ENCODE measurements at places on chromosomes 2 and 18.

DNA sequence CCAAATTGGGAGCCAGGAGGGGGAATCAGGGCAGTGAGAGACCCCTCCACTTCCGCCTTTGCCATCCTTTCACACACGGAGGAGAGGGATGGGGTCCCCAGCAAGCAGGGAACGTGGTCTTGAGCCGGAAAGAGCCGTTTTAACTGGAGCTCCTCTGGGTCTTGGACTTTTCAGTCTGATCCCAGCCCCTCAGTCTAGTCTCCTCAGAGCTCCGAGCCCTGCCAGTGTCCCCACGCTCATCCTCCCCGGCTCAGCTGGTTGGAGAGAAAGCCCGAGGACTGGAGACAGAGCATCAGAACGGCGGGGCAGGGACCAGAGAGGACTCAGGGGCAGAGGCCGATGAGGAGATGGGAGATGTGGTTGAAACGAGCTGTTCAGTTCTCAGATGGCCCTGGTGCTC, 26.1 kb upstream of the OTOF start:
- DNase-seq, result no peak

DNA sequence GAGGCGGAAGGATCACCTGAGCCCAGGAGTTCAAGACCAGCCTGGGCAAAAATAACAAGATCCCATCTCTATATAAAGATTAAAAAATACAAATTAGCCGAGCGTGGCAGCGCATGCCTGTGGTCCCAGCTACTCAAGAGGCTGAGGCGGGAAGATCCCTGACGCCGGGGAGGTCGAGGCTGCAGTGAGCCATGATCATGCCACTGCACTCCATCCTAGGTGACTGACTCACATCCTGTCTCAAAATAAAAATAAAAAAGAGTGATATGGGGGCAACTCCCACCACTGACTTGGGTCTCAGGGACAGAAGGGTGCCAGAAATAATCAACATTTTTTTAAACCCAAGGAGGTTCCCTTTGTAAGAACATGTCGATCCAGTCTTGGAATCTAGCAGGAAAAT, 37.6 kb downstream of the ZNF516 start:
- no peak for DNase-seq

DNA sequence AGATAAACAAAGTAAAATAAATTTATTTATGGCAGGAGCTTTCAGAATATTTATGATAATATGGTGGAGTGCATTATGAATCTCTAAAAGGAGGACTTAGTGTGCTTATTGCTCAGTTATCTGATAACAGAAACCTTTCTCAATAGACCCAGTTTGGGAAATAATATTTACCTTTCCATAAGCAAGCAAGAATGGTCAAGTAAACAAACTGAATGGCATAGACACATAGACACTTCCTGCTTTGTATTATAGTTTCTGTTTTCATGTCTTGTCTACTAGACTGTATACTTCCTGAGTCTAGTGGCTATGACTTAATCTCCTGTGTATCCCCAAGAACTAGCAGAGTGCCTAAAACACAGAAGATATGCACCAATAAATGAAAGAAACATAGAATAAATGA, 87.8 kb downstream of the UPP2 start:
- no peak for DNase-seq

GRCh38 chr2:151973901-151974199, 125.0 kb downstream of the CACNB4 start:
- DNase-seq, result peak; percentile 56

GRCh38 chr2:29559578-29559977, 361.8 kb downstream of the ALK start:
- no peak for DNase-seq
